ENCODE measurements at places on chromosomes 4 and X. TPM values are rescaled to one million over a fixed set of nuclear protein-coding genes. Genes with fewer than 3 reads are reported as not detected.

DNA sequence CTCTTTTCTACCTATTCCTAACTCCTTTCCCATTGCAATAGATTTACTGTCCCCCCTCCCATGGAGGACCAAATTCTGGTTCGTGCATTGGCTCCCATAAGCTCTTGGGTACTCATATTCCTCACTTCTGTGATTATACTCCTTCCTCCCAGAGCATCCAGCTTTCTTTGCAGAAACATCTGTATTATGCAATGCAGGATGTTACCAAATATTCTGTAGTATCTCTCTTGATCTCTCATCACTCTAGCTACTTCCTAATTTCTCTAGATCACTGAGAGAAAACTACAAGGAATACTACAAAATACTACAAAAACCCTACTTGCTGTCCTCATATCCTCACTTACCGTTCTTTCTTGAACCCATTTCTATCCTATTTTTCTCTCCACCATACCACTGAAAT, 395.9 kb upstream of the HS3ST1 start:
- no peak overlapping the region for H3K4me3 ChIP-seq
- no peaks in the 10 kb centered on the region for H3K36me3 ChIP-seq
- no peak overlapping the region for H3K27ac ChIP-seq
- no peaks in the 10 kb centered on the region for H3K27me3 ChIP-seq
- DNase-seq, result no peak

GRCh38 chrX:71439420-71439819, 73.3 kb downstream of the TAF1 start:
- no peaks in the 10 kb centered on the region for H3K4me1 ChIP-seq
- no peaks in the 10 kb centered on the region for H3K27me3 ChIP-seq
- DNase-seq, result no peak
- no peak overlapping the region for H3K27ac ChIP-seq
- H3K4me3 ChIP-seq, result no peak overlapping the region

DNA sequence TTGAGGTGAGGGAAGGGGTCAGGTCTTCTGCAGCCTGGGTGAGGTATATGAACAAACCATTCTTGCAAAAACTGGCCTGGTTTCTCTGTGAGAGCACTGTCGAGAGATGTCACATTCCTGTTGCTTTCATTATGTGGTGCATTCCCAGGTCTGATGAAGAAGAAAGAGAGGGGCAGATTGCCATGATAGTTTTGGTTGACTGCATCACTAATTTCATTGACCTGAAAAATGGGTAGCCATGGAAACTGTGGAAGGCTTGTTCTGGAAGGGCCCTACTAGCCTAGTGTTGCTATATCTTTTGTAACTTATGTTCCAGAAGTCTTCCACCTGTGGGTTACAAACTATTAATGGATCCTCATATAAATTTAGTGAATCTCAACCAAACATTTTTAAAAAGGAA, 32.9 kb upstream of the CYBB start:
- no peaks in the 10 kb centered on the region for H3K36me3 ChIP-seq
- no peaks in the 10 kb centered on the region for H3K27me3 ChIP-seq
- no peak for DNase-seq
- no peak overlapping the region for H3K4me3 ChIP-seq
- H3K4me1 ChIP-seq, result no peaks in the 10 kb centered on the region

DNA sequence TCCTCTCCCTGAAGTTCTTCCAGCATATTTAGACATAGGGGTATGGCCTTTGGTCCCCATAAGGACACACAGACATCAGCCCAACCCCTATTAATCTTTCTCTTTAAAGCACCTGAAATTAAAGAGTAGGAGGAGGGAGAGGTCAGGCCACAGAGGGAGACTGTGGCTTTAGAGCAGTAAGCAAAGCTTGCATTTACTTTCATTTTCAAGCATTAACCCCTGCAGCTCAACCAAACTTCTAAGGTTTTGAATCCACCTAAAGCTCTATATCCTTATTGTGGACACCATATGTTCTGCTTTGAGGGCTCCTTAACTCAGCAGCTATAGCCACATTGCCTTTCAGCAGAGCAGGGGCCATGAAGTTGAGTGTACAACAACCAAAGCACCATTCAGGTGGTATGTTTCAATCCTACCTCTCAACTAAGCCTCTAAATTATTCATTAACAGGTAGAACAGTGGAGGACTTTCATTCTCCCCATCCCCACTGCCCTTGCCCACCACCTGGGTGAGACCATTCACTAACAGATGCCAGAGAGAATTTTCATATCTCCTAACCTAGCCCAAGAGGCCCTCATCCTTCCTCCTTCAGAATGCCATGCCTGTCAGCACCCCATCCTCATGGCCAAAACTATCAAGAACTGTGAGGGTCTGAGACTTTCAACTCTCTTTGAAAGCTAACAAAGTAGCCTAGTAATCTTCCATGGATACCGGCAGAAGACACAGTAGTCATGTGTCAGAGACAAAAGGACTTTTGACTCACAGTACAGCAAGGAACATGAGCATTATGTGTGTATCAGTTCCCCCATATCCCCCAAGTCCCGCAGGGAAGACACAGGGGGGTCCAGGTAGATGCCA, 20.8 kb downstream of the LIN54 start:
- no peaks in the 10 kb centered on the region for H3K36me3 ChIP-seq
- no peaks in the 10 kb centered on the region for H3K4me1 ChIP-seq
- no peak overlapping the region for H3K4me3 ChIP-seq
- no peaks in the 10 kb centered on the region for H3K27me3 ChIP-seq
- DNase-seq, result no peak
- H3K27ac ChIP-seq, result no peak overlapping the region

- no peaks in the 10 kb centered on the region for H3K27me3 ChIP-seq
- H3K4me3 ChIP-seq, result no peak overlapping the region
- H3K27ac ChIP-seq, result no peak overlapping the region
- H3K4me1 ChIP-seq, result no peaks in the 10 kb centered on the region
Observed at GRCh38 chr4:40224432-40224831, 27.6 kb downstream of the RHOH start.

GRCh38 chr4:25663781-25664180, 8.1 kb downstream of the SLC34A2 start:
- H3K27me3 ChIP-seq, result peaks cover 8% of the 10 kb centered on the region
- DNase-seq, result no peak
- H3K4me3 ChIP-seq, result no peak overlapping the region
- no peaks in the 10 kb centered on the region for H3K4me1 ChIP-seq

GRCh38 chr4:153955327-153955726, 166.4 kb upstream of the SFRP2 start:
- no peak overlapping the region for H3K27ac ChIP-seq
- H3K27me3 ChIP-seq, result no peaks in the 10 kb centered on the region
- no peak for DNase-seq
- H3K4me1 ChIP-seq, result no peaks in the 10 kb centered on the region

GRCh38 chr4:26819026-26819425, 41.6 kb upstream of the STIM2 start:
- H3K36me3 ChIP-seq, result no peaks in the 10 kb centered on the region
- H3K4me3 ChIP-seq, result no peak overlapping the region
- H3K27ac ChIP-seq, result no peak overlapping the region
- DNase-seq, result no peak
- H3K4me1 ChIP-seq, result no peaks in the 10 kb centered on the region

- H3K27ac ChIP-seq, result no peak overlapping the region
- H3K36me3 ChIP-seq, result no peaks in the 10 kb centered on the region
- H3K4me1 ChIP-seq, result no peaks in the 10 kb centered on the region
- peak; percentile 28 for DNase-seq
- H3K4me3 ChIP-seq, result no peak overlapping the region
Observed at GRCh38 chr4:138673053-138673452, 342.5 kb upstream of the NOCT start.

The MAGEE2 gene
- 0.11 TPM for total RNA-seq

The BMX gene
- 1.6 TPM for total RNA-seq

DNA sequence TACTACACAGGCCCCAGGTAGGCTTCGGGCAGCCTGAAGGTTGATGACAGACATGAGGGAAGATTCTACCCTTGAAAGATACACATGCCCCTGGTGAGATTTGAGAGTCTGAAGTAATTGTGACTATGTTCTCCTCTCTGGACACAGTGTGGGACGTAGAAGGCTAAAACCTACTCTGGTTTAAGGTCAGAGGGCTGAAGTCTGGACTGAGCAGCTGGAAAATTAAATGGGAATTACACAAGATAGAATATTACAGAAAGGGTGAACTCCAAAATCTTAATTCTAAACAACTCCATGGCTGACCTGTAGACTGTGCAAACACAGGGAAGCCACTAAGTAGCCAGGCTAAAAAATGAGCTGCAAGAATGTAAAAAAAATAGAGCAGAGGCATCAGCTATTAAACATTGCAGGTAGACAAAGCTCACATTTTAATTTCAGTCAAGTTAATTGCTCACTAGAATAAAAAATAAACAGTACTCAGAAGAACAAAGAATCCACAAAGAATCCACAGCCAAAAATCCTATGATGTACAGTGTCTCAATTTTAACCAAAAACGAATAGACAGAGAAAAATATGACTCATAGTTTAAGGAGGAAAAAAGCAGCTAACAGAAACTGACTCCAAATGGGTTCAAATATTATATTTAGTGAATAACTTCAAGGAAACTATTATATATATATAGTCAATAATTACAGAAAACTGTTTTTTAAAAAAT, 170.4 kb downstream of the PCDH18 start:
- H3K4me3 ChIP-seq, result no peak overlapping the region
- no peaks in the 10 kb centered on the region for H3K36me3 ChIP-seq
- H3K27me3 ChIP-seq, result no peaks in the 10 kb centered on the region
- DNase-seq, result no peak
- H3K27ac ChIP-seq, result no peak overlapping the region

Data from adrenal gland (tissue), 19 donors.